Endothelial cell of umbilical vein (primary cell): ENCODE measurements at places on chromosomes 7 and 10. TPM values are rescaled to one million over a fixed set of nuclear protein-coding genes. Genes with fewer than 3 reads are reported as not detected.

EXOC6 gene
- polyA plus RNA-seq = 72.6 and 105 TPM in 2 replicates

WDR11 gene
- polyA plus RNA-seq = 63.6 and 75.1 TPM in 2 replicates

DNA sequence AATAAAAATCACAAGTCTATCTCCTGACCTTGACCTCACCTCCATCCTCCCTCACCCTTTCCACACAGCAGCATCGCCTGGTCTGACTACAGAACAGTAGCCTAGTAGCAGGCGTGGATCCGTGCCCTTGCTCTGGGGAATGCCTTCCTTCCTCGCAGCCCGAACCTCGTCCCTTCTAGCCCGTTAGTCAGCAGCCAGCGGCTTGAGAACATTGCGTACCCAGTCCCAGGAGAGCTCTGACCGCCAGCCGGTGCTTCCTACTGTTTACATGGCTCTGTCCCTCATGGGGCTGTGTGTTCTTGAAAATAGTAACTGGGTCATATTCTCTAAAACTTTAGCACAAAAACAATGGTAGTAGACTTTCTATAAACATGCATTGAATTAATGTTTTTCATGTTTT lies 682.7 kb upstream of the IGFBP3 start:
- H3K4me3 ChIP-seq = no peak overlapping the region
- no peaks in the 10 kb centered on the region for H3K36me3 ChIP-seq
- H3K27ac ChIP-seq = peak overlapping the region; percentile 9

GRCh38 chr10:128859738-128860386 lies 607.2 kb upstream of the MGMT start:
- H3K27ac ChIP-seq = no peak overlapping the region
- H3K4me3 ChIP-seq = no peak overlapping the region
- H3K4me1 ChIP-seq = no peaks in the 10 kb centered on the region
- H3K27me3 ChIP-seq = no peaks in the 10 kb centered on the region
- no peak for DNase-seq
- H3K36me3 ChIP-seq = no peaks in the 10 kb centered on the region

EN2 gene
- polyA plus RNA-seq = not detected in 2 replicates

DNA sequence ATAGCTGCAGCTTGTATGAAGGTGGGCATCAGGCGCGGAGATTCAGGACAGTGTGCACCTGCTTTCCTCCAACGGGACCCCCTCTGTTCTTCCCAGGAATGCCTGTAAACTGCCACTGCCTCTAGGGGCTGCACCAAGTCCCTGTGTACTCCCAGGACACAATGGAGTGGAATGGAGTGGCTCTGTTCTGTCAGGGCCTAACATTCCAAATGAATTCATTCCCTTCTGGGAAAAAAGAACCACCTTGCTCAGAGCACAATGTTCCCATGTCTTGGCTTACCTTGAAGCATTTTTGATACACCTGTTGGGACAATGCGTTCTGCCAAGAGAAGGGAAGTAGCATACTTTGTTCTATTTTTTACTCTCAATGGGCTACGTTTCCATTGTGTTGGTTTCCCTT lies 339.4 kb downstream of the FRMD4A start:
- peak overlapping the region; percentile 95 for H3K27ac ChIP-seq
- H3K4me3 ChIP-seq = no peak overlapping the region
- DNase-seq = peak; percentile 58
- peaks cover 69% of the 10 kb centered on the region for H3K4me1 ChIP-seq

IDI2 gene
- polyA plus RNA-seq = not detected in 2 replicates

GRCh38 chr7:122626785-122627184 lies 72.1 kb downstream of the RNF133 start:
- H3K4me3 ChIP-seq = no peak overlapping the region
- peaks cover 3% of the 10 kb centered on the region for H3K4me1 ChIP-seq
- H3K36me3 ChIP-seq = no peaks in the 10 kb centered on the region
- H3K27ac ChIP-seq = no peak overlapping the region
- no peaks in the 10 kb centered on the region for H3K27me3 ChIP-seq
